ENCODE measurements at places on chromosomes 16 and 17.

GRCh38 chr17:81741594-81742452, 29.7 kb downstream of the SLC25A10 start:
- no peak for DNase-seq

GRCh38 chr16:56357765-56358322, 67.5 kb downstream of the AMFR start:
- no peak for DNase-seq

GRCh38 chr16:86982912-86983311, 334.3 kb downstream of the C16orf95 start:
- DNase-seq: no peak

DNA sequence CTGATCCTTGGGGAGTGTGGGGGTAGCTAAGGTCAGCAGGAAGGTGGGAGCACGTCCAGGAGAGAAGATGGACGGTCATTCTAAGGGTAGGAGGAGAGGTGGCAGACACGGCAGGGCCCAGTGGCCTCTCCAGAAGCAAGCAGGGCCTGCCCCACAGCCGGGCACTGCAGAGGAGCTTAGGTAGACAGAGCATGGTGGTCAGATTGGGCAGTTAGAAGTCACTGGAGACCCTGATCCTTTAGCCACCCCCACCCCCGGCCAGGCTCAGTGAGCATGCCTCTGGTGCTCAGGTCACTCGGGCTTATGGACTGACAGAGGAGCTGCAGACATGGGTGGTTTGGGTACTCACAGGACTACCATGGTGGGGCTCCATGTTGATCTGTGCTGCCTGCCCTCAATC, 26.3 kb downstream of the NLRP1 start:
- no peak for DNase-seq

GRCh38 chr17:2683912-2684311, 27.7 kb downstream of the CLUH start:
- DNase-seq: no peak

- DNase-seq: no peak
Observed at GRCh38 chr17:42531455-42532354, 4.3 kb upstream of the NAGLU start.

DNA sequence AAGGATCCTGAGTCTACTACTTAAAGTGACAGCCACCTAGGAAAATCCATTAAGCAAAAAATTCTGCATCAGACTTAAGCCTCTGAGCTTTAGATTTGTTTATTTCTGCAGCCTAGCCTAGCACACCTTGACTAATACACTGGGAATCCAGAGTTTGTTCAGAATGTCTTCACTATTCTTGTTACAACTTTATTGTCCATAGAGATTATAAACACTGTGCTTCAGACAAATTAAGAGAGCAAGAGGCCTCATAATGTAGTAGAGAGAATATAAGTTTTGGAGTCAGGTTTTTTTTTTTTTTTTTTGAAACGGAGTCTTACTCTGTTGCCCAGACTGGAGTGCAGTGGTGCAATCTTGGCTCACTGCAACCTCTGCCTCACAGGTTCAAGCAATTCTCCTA, 8.9 kb upstream of the THUMPD1 start:
- no peak for DNase-seq

DNA sequence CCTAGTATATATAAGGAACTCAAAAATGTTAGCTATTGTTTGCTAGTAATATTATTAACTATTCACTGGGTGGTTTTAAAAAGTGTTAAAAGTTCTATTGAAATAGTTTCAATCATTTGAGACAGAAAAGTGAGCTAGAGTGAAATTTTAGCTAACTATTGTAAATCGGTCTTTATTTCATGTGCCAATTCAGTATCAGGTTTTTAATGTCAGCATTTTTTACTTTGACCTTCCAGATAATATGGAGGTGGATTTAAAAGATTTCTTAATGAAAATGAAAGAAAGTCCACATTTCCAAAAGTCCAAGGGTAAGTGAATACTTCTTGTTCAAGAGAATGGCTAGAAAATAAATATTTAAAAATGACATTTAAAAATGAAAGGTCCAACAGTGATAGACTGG, 90.9 kb downstream of the EFCAB13 start:
- DNase-seq: no peak

DNA sequence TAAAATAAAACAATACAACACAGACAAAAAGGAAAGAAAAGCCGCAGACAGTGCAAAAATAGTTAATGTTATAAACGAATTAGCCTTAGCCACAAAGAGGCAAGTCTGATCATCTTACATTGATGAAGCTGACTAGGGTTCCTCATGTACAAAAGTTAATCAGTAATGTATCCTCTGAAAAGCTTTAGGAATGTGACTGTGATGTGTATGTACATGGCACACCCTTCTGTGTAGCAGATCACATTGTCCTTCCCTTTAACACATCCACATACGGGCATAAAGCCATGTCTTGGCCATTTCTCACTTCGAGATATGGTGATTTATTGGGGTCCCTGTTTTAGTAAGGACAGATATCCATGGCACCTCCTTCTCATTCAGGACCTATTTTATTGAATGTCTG, 1327.5 kb upstream of the CDH8 start:
- no peak for DNase-seq

DNA sequence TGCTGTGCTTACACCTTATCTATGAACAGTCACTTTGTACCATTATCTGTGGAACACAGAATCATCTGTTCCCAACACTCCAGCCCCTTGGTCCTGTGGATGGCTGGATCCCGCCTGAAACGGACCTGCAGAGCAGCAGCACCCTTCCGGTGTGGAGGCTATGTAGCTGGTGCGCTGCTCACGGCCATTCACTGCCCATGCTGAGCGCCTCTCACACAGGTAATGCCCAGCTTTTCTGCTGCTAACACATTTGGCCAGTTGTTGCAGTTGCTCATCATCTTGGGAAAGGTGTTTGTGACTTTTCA, 11.4 kb upstream of the PLK1 start:
- DNase-seq: no peak

DNA sequence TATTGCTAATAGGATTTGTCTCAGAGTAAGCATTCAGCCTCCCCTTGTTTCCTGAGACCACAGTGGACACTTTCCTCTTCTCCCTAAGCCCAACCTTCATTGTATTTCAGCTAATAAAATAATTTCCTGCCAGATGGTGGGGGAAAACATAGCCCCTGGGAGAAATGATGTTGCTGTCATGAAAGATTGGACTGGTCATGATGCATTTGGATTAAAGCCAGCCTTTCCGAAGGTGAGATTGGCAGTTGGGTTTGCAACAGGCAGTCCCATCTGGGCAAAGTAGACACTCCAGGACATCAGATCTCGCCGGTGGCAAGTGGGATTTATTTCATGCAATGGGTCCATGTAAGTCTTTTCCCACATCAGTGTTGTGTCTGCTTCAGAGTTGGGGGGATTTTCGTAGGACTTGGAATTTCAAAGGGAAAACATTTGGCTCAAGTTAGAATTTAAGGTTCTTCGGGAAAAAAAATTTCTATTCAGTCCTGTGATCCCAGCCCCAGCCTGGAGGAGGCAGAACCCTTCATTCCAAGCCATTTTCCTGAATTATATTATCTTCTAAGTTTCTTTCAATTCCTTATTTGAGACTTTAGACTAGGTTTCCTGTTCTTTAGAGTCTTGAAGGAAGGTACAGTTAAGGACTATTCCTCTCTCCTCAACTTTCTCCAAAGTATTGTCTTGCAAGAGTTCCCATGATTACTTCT, 391.7 kb downstream of the XYLT1 start:
- no peak for DNase-seq

DNA sequence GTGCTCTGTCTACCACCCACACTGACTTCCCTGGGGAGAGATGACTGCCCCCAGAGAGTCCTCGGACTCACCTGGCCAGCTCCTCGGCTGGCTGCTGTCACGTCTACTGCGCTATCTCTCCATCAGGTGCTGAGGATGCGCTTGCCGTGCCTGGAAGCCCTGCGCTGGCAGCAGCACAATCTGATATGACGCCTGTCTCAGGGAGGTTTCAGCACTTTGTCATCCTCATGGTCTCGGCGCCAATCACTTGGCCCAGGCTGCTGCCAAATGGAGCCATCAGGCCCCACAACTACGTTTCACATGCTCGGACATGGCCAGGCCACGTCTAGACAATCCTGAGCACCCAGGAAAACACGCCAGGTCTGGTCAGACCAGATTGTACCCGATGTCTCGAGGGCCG, 46.7 kb downstream of the FOXL1 start:
- no peak for DNase-seq
